Cardiac fibroblast (primary cell): ENCODE measurements at places on chromosomes 13 and 19.

GRCh38 chr13:51240958-51241357, 18.8 kb downstream of the FAM124A start:
- no peak for DNase-seq

GRCh38 chr13:20993661-20994440, 67.5 kb downstream of the LATS2 start:
- DNase-seq: peak; percentile 74

DNA sequence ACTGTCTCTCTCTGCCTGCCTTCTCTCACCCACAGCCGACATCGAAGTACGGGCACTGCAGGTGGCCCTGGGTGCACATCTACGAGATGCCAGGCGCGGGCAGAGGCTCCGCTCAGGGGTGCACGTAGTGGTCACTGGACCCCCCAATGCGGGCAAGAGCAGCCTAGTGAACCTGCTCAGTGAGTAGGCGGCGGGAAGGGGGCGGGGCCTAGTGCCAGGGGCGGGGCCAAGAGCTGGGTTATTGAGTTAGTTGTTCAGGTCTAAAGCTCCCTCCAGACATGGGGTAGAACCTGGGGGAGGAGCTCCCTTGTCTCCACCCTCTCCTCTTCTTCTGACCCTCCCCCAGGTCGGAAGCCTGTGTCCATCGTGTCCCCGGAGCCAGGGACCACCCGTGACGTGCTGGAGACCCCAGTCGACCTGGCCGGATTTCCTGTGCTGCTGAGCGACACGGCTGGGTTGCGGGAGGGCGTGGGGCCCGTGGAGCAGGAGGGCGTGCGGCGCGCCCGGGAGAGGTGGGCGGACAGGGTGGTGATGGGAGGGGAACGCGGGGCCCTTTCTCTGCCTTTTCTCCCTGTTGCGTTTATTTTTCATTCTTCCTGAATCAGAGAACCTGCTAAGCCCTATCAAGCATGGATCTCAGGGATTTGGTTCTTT, 1.9 kb downstream of the GTPBP3 start:
- no peak for DNase-seq

GRCh38 chr13:113057084-113057483, 48.5 kb upstream of the F7 start:
- no peak for DNase-seq

GRCh38 chr13:98824376-98825160, 72.1 kb upstream of the SLC15A1 start:
- no peak for DNase-seq
